ENCODE measurements at places on chromosomes 16 and 17.

DNA sequence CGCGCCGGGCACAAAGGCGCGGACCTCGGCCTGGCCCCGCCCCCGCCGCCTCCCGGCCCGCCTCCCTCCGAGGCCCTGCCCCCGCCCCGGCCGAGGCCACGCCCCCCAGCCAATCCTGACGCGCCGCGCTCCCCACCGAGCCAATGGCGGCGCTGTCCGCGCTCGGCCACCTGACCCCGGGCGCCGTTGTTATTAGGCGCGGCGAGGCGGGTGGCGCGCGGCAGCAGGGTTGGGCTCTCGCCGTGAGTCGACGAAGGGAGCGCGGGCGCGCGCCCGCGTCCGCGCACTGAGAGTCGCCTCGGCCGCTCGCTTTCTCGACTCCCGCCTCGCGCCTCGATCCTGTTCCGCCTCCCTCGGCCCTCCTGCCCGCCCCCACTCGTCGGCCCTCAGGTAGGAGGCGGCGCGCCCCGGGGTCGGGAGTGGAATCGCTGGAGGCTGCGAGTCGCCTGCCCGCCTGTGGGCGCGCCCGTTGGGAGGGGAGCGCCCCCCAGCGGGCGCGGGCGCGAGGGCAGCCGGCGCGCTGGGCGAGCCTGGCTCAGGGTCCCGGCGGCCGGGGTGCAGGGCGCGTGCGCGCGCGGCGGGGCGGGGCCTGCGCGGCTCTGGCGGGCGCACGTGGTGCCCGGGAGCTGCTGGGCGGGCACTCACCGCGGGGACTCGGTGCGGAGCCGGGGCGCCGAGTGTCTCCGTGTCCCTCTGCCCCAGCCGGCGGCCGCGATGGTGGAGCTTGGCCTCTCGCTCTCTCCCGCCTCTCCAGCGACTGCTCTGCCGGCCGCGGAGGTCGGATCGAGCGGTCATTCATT, 405 bp upstream of the CBLN1 start:
- peak; percentile 27 for DNase-seq

DNA sequence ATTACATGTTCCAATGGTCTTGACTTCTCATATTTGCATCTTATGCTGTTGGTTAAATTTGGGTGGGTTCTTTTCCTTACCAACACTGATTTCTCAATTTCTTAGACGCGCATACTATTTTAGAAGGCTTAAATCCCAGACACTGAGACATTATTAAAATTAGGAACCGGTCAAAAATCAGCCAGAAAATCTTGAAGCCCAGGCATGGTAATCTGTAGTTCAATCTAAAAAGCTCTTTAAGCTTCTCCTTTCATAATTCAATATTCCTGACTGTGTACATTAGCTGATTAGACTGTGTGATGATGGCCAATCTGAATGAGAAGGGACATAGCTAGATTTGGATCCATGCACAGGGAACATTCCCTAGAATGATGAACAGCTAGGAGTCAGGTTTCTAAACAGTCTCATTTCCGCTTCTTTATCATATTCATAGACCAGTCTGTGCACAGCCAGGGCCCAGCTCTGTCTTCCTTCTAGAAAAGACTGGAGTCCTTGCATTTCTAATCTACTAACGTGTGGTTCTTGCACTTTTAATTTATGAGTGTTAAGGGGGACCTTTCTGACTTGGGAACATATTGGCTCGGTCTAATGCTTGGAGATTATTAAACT, 189.3 kb downstream of the AATF start:
- DNase-seq, result no peak

GRCh38 chr16:11257131-11257938, 1.3 kb upstream of the SOCS1 start:
- DNase-seq, result peak; percentile 70

DNA sequence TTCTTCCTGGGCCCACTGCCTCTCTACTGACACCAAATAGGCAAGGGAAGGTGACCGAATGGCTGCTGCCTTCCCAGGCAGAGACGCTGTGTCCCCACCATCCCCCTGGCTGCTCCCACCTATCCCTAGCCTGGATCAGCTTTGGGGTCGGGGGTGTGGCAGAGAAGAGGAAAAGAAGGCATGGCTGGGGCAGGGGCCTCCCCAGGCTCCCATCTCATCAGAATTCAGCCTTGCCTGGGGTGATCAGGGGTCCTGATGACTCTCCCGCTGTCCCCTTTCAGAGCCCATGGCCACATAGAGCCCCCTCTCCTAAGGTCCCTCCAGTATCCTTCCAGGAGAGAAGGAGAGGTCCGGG, 665 bp downstream of the PLXDC1 start:
- DNase-seq, result no peak

- DNase-seq, result peak; percentile 85
These were observed 4.4 kb upstream of the HIC1 start for GRCh38 chr17:2050300-2051060.

- DNase-seq, result no peak
These were observed 387.3 kb upstream of the CDH11 start for GRCh38 chr16:65509172-65509571.

GRCh38 chr16:88170528-88170991, 212.2 kb upstream of the ZNF469 start:
- DNase-seq, result no peak

DNA sequence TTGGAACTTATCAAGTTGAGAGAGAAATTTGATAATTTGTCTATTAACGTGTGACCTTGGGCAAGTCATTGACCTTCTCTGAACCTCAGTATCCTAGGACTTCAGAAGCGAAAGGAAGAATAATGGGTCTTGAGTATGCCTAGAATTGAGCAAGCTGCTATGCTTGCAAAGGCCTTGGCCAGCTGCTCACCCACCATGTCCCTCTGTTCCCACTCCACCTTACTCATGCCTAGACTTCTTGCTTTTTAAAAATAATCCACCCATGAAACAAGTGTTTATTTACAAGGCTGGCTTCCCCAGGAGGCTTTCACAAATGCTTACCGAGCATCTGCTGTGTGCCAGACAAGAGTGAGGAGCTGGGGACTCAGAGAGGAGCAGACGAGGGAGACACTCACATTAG, 590.6 kb downstream of the MAF start:
- DNase-seq, result no peak

- DNase-seq, result no peak
These were observed 6.6 kb downstream of the GID4 start for GRCh38 chr17:18045691-18046350.

- no peak for DNase-seq
These were observed 1.3 kb upstream of the RILP start for GRCh38 chr17:1650731-1651558.

GRCh38 chr16:65660390-65660789, 538.5 kb upstream of the CDH11 start:
- no peak for DNase-seq

DNA sequence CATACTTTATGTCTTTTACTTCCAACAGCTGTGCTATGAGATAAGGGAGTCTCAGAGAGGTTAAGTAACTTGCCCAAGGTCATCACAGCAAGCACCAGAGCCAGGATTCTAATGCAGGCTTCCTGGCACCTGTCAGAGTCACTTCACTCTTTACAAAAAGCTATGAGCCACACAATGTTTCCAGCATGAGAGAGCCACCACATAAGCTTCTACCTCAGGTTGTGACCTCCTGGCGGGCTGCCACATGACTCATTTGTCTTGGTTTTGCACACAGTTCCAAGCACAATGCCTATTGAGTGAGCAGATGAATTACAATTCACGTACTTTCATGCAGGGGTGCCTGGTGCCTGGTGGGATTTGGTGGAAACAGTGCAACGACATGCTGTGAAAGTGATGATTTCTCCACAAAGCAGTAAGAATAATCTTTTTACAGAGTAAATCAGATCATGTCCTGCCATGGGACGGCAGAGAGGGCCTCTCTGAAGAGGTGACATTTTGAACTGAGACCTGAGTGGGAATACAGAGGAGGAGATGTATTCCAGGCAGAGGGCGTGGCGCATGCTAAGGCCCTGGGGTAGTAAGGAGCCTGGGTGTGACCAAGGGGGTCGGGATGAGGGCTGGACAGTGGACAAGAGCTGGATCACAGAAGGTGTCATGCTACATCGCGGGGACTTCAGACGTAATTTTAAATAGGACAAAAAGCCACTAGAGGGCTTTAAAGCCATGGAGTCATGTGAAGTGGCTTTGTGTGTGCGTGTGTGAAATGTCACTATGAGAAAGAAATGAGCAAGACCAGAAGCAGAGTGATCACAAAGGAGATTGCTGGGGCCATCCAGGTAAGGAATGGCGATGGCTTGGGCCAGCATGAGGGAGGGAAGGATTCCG, 53.4 kb downstream of the CACNG3 start:
- DNase-seq, result no peak

DNA sequence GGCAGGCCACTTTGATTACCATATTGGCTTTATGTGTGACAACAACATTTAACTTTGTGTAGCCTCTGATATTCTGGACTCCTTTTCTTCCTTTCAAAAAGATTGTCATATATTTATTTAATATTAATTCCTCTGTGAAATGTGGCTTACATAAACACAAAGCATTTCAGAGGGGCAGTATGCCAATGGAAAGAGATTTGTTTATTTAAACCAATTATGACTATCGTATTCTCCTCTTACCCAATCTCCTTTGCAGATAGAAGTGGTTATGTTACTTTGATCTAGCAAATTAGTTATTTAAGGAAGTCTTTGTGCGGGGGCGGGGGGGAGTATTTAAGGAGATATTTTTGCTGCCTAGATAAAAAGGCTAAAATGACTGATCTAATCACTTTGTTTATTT, 573.7 kb upstream of the KIF2B start:
- DNase-seq, result no peak

- DNase-seq, result no peak
These were observed 77.0 kb upstream of the CCL2 start for GRCh38 chr17:34178092-34178491.

- DNase-seq, result no peak
These were observed 22.8 kb downstream of the ANKFN1 start for GRCh38 chr17:56176091-56176490.

DNA sequence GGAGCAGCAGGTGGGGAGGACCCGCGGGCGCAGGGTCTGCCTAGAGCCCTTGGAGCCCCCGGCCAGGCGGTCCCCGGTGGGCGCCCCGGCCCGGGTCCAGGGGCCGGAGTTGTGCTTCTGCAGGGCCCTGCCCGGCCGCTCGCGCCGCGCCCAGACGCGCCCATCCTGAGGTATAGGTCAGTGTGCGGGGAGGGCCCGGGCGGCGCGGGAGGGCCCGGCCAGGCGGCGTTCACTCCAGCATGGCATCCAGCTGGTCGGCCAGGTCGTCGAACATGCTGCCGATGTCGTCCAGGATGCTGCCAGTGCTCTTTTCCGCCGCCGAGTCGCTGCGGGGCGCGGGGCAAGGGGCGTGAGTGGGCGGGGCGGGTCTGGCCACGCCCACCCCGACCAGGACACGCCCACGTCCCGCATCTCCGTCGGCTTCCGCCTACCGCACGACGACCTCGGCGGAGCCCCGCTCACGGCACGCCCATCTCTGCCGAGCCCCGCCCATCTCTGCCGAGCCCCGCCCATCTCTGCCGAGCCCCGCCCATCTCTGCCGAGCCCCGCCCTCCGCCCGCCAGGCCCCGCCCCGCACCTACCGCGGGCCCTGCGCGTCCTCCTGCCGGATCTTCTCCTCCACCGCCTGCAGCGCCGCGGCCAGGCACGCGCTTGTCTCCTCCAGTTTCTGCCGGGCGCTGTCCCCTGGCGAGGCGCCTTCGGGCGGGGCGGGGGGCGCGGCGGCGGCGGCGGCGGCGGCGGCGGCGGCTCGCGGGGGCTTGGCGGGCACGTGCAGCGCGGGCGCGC, 17.9 kb downstream of the CASKIN1 start:
- peak; percentile 52 for DNase-seq

- no peak for DNase-seq
These were observed 18.7 kb upstream of the CCL2 start for GRCh38 chr17:34236281-34236892.

Data from CD4-positive, alpha-beta T cell treated with Interleukin-12 subunit alpha and Interleukin-12 subunit beta, for 1 hour (primary cell).